Stimulated activated CD8-positive, alpha-beta memory T cell treated with anti-CD3 and anti-CD28 coated beads, Interleukin-4, amount 100 ng/mL, for 4 hours (primary cell): ENCODE measurements at places on chromosomes 2 and 18.

GRCh38 chr2:216056739-216057138 lies 24.9 kb downstream of the PECR start:
- DNase-seq: no peak

DNA sequence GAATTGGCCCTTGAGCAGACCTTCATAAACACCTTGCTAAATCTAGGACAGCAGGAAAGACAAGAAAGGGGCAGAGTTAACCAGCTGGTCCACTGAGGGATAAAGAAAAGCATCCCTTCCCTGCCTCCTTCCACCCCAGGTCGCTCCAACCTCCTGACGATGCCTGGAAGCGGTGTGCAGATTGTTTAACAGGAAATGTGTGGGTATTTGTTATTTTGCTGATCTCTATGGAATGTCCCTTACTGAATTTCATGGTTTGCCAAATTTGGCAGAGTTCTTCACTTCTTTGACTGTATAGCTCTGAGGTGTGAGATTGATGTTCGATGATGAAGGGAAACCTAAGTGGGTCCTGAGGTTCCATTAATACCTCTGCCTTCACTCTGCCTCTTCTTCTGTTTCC lies 72.9 kb downstream of the MAP3K20 start:
- no peak for DNase-seq

- no peak for DNase-seq
Observed at GRCh38 chr18:61371111-61371510, 37.9 kb downstream of the CDH20 start.

DNA sequence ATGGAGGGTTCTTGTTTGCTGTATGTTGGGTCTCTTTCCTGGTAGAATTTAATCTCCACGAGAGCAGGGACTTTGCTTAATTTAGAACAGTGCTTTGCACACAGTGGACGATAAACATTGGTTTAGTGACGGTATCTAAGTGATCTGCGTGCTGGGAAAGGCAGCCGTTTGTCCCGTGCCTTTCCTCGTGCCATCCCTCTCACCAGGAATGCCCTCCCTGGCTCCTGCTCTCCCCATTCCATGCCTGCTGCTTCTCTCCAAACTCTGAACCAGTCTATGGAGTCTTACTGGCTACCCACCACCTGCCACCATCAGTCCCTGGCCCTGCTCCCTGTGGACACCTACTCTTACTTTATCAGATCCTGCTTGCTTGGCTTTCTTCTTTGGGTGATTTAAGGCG lies 27.3 kb upstream of the TNP1 start:
- no peak for DNase-seq

- DNase-seq: no peak
Observed at GRCh38 chr18:31420524-31420923, 27.0 kb upstream of the DSG3 start.

DNA sequence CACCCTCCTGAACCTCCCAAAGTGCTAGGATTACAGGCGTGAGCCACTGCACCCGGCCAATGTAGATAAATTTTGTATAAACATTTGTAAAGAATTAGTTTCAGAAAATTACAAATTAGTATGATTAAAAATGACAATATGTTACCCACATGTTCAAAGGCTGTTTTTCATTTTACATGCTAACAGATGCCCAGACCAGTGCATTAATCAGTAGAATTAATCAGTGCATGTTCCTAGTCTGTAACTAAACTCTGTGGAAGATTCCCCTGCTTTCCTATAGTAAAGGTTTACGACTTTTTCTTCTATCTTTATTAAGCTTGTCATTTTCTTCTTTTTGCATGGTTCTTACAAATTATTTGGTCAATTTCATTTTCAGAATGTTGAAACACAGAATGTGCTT lies 65.8 kb downstream of the UGGT1 start:
- no peak for DNase-seq

DNA sequence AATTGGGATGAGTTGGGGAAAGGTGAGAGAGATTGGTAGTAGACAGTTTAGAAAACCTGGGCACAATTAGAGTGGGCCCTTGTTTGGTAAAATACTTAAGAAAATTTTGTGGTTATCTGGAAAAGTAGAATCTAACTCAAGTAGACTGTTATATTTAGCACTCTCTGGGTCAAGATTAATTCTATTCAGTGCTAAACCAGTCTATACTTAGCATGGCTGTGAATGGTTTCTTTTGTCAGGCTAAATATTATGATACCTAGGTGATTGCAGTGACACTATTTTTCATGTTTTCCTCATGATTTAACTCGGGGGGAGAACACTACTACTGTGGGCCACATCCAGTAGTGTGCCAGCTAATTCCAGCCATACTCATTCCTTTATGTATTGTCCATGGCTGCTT lies 58.9 kb downstream of the KIAA1328 start:
- no peak for DNase-seq

GRCh38 chr2:70676301-70677035 lies 91.5 kb downstream of the ADD2 start:
- no peak for DNase-seq

- no peak for DNase-seq
Observed at GRCh38 chr2:132733094-132733493, 63.1 kb upstream of the LYPD1 start.

DNA sequence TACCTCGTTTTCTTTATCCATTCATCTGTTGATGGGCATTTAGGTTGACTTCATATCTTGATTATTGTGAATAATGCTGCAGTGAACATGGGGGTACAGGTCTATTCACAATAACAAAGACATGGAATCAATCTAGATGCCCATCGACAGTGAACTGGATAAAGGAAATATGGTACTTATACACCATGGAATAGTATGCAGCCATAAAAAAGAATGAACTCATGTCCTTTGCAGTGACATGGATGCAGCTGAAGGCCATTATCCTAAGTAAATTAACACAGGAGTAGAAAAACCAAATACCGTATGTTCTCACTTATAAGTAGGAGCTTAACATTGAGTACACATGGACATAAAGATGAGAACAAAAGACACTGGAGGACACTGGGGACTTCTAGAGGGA lies 111.6 kb downstream of the LAMA3 start:
- DNase-seq: no peak

GRCh38 chr2:16320716-16321115 lies 344.9 kb downstream of the CYRIA start:
- no peak for DNase-seq

- DNase-seq: no peak
Observed at GRCh38 chr2:186751790-186752189, 57.9 kb downstream of the FAM171B start.

DNA sequence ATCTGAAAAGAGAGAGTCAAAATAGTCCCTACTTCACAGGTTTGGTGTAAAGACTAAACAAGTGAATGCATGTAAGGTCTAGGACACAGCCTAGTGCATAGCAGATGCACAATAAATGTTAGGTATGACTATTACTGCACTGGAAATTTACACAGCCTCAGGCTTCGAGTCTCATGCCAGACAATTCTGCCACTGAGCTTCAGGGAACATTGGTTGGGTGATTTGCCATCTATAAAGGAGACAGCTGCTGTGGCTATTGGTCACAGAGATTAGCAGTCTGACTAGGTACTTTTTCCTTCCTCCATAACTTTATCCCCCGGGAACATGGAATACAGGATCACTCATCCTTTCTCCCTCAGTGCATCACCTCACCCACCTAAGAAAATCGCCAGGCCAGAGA lies 89.2 kb downstream of the FAM124B start:
- DNase-seq: no peak

DNA sequence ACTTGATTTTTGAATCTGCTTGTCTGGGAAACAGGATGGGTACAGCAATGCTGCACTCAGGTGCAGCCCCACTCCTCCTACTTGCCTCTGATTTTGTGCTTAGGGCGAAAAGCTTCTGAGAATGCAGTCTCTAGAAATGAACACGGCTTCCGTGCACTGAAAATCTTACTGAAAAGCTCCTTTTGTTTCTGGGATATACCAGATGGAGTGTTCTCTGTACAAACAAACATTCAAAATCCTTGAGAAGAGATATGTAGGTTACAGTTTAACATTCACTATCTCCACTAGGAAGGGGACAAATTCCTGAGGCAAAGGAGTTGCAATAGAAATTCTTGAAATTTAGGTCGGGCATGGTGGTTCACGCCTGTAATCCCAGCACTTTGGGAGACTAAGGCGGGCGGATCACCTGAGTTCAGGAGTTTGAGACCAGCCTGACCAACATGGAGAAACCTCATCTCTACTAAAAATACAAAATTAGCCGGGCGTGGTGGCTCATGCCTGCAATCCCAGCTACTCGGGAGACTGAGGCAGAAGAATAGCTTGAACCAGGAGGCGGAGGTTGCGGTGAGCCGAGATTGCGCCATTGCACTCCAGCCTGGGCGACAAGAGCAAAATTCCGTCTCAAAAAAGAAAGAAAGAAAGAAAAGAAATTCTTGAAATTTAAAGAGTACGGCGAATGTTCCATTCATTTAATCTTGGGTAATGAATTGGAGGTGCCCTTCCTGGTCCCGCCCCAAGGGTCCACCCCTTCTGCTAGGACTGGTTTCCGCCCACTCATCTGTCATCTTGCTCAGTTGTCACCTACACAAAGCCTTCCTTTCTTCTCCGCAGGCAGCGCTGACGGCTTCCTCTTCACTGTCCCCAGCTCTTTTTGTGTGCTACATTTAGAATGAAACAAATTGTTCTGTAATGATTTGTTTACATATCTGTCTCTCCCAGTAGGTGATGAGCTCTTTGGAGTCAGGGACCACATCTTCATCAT lies 92.4 kb downstream of the SOCS6 start:
- DNase-seq: no peak

- DNase-seq: no peak
Observed at GRCh38 chr18:6836331-6836730, 106.8 kb downstream of the ARHGAP28 start.

DNA sequence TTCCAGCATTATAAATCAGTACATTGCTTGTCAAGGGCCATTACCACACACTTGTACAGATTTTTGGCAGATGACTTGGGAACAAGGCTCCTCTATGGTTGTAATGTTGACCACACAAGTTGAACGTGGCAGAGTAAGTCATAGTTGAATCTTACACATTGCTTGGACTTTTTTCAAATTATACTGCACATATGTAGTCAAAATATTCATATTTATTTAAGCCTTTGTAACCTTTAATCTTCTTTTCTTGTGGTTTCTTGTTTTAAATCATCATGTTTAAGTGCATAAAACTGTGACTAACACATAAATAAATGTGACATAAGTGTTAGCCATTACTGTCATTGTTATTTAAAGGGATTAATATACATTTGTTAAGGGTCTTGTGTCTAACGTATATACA lies 52.1 kb upstream of the EPB41L5 start:
- no peak for DNase-seq

- DNase-seq: no peak
Observed at GRCh38 chr2:236012155-236012554, 156.0 kb downstream of the GBX2 start.

- DNase-seq: no peak
Observed at GRCh38 chr2:150494234-150494945, 6.9 kb upstream of the RND3 start.

GRCh38 chr2:9972621-9973479 lies 21.4 kb downstream of the GRHL1 start:
- no peak for DNase-seq

DNA sequence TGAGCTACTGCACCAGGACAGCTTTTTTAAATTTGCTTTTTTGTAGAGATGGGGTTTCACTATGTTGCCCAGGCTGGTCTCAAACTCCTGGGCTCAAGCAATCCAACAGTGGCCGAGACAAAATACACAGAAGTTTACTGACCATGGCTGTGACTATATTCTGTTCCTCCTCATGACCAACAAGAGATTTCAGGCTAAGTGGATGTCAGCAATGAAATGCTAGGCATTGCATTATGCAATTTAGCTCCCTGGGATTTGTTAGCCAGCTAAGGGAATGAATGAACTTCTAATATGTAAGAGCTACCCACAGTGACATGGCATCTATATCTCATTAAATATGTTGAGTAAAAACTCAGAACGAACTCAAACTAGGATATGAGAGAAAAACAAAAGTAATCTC lies 81.9 kb upstream of the MBOAT2 start:
- no peak for DNase-seq

DNA sequence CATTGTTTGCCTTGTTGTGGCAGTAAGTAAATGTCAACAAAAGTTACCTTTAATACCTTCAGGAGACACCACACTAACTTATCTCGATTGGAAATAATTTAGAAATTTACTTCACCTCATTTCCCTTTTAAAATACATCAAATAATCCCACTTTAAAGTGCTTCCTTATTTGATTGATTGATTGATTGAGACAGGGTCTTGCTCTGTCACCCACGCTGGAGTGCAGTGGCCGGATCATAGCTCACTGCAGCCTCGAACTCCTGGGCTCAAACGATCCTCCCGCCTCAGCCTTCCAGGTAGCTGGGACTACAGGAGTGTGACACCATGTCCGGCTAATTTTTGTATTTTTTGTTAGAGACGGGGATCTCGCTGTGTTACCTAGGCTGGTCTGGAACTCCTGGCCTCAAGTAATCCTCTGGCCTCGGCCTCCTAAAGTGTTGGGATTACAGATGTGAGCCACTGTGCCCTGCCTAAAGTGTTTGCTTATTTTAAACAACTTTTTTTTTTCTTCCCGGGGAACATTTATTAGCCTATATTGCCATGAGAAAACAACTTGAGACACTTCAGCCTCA lies 12.0 kb upstream of the PAX3 start:
- DNase-seq: no peak

DNA sequence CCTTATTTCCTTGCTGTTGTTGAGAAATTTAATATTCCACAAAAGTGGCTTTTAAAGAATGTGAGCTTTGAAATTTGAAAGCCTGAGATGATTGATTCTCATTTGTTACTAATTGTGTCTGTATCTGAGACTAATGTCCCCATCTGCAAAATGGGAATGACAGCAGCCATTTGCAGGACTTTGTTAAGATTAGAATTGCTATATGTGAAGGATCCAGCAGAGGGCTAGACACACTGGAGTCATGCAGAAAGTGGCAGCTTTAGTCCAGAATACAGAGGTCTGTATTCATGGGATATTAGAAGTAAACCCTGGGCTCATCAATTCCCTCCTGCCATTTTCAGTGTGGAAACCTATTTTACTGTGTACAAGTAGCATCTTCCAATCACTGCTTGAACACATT lies 296.5 kb upstream of the GYPC start:
- no peak for DNase-seq

DNA sequence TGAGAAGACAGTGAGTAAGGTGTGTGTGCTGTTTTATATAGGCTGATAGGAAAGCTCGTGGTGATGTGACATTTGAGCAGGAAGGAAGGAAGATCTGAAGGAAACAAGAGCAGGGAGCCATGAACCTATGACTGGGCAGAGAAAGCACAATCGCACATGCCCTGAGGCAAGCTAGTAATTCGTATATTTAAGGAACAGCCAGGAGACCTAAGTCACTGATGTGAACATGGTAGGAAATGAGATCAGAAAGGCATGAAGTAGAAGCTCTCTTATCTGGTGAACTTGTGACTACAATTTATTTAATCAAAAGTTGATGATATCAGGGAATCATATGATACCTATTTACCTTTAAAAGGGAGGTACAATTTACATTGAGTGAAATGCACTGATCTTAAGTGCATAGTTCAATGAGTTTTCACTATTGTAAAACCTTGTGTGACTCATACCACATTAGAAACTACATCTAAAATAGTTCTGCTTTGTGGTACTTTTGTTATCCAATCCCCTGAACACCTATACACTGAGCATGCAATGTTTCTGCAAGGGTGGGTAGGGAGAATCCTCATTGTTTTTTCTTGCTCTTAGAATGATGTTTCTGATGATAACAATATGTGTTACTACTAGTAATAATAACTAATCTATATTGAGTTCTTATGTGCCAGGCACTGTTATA lies 67.5 kb downstream of the GALNT13 start:
- DNase-seq: no peak
